ENCODE measurements at places on chromosomes 12 and 14.

- peak; percentile 99 for DNase-seq
Measured at GRCh38 chr12:27523642-27524493, at the start of gene PPFIBP1. TSS of gene PPFIBP1 (plus strand) at chr12:27524206. CDS start at chr12:27633397, 109,191 bp downstream.

DNA sequence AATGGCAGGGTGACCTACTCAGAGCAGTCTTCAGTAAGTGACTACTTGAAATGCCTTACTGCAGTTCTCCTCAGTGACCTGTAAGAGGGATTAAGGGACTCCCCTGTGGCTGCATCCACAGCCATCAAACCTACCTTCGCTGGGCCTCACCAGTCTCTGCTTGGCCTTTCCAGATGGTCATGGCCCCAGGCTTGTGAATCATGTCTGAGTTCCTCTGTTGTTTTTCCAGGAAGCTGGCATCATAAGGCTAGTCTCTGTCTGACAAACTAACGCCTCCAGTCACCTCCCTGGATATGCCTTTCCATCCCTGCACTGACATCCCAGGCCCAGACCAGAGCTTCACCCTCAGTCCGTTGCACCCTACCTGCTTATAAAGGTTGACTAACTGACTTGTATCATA is 14.0 kb downstream of the RNASE2 start:
- DNase-seq = no peak

DNA sequence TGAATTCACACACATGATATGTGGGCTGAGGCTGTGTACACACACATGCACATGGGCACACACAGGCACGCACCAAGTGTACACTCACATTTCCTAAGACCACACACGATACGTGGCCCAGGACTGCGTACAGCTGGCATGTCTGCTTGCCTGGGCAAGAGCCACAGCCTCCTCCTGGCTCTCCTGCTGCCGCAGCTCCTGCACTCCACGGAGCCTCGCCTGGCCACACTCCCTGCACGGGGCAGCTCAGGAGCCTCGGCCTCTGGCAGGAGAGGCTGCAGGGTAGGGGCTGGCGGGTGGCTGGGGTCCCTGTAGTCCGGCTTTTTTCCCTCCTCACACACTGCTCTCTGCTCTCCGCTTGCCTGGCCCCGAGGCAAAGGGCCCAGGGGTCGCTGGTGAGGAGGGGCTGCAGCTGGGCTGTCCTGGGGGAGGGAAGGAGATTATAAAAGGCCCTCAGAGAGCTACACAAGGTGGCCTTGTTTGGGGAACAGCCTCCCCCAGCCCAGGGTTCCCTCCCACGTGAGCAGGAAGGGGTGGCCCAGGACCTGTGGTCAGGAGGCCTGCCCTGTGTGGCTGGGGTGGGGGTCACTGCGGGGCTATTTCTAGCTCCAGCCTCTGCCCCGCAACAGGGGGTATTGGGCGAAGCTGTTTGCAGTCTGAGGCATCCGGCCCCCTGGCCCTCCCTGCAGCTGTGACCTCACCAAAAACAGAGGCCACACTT is 89.0 kb upstream of the SFSWAP start:
- no peak for DNase-seq

GRCh38 chr12:131060011-131060703 is 106.5 kb downstream of the ADGRD1 start:
- DNase-seq = no peak

DNA sequence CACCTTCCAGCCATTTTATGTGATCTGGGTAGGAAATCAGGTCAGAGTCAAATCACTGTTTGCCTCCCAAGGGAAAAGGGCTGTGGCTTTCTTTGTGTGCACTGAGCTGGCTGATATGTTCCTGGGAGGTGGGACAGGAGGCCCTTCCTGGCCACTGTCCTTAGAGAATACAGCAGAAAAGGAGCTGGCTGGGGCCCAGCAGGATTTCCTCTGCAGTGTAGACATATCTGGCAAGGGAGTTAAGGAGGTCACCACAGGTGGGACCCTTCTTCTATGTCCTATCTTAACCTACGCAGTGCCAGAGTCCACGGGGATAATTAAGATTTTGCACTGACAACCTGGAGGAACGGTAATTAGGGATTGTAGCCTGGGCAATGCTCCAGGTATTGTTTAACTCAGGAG is 145.3 kb downstream of the NTF3 start:
- no peak for DNase-seq

DNA sequence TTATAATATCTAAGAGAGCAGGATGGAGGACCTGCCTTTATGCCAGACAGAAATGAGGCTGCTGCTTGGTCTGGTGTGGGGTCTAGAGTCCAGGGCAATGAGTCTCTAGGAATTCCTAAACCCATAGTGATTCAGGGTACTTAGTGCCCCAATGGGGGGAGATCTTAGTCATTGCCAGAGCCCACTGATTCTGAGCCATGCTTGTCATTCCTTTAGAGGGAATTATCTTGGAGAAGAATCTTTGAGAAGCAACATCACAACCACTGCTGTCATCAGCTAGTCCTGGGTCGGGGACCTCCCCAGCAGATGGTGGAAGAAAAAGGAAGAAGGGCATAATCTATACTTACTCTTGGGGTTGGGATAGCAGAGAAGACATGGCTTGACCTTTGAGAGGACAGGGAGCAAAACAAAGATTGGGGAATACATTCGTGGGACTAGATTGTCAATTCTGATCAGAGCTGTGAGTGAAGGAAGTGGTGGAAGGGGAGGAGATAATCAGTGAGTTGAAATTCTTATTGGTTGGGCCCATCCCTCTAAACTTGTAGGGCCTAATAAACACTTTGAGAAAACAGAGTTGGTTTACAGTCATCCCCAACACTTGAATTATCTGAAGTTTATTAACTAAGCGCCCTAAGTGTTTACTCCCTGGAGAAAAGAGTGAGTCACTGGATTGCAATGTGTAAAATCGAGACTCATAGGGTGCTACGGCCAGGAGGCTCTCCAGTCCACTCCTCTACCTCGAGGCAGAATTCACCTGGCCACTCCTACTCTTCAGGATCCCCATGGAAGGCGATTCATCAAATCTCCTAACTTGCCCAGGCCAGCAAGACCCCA is 3.0 kb upstream of the KRT3 start:
- DNase-seq = peak; percentile 25

- DNase-seq = peak; percentile 60
Measured at GRCh38 chr14:68598621-68599447, 194.0 kb downstream of the ZFP36L1 start.

- no peak for DNase-seq
Measured at GRCh38 chr14:104726600-104727451, 2.8 kb downstream of the ADSS1 start.

DNA sequence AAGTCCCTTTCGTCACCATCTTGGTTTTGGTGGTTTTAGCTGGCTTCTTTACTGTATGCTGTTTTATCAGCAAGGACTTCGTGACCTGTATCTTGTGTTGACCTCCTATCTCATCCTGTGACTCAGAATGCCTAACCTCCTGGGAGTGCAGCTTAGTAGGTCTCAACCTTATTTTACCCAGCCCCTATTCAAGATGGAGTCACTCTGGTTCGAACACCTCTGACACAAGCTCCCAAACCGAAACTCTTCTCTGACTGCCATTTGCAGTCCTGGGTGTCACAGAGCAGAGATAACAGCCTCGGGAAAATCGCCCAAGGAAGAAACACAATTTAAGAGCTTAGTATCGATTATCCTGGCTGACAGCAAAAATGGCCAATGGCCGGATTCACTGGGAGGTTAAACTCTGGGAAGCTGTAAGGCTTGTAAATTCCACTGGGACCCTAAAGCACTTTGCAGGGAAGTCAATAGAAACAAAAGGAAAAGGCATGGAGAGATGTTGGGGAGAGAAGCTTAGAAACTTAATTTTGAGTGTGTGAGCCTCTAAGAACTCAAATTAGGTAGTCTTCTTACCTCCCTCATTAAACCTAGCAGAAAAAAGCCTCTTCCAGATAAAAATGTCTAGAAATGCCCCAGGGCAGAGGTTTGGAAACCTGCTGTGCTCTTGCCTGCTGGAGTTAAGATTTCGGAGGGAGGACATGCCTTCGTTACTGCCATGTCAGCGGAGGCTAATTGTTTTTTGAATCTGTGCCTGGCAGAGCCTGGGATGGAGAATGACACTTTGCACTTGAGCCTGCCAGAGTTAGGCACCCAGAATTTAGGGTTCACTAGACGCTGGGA is 56.5 kb upstream of the RPH3A start:
- DNase-seq = no peak

- no peak for DNase-seq
Measured at GRCh38 chr12:118982302-118982701, 961 bp downstream of the SRRM4 start.

- DNase-seq = no peak
Measured at GRCh38 chr14:70785556-70785955, 23.8 kb downstream of the MAP3K9 start.

DNA sequence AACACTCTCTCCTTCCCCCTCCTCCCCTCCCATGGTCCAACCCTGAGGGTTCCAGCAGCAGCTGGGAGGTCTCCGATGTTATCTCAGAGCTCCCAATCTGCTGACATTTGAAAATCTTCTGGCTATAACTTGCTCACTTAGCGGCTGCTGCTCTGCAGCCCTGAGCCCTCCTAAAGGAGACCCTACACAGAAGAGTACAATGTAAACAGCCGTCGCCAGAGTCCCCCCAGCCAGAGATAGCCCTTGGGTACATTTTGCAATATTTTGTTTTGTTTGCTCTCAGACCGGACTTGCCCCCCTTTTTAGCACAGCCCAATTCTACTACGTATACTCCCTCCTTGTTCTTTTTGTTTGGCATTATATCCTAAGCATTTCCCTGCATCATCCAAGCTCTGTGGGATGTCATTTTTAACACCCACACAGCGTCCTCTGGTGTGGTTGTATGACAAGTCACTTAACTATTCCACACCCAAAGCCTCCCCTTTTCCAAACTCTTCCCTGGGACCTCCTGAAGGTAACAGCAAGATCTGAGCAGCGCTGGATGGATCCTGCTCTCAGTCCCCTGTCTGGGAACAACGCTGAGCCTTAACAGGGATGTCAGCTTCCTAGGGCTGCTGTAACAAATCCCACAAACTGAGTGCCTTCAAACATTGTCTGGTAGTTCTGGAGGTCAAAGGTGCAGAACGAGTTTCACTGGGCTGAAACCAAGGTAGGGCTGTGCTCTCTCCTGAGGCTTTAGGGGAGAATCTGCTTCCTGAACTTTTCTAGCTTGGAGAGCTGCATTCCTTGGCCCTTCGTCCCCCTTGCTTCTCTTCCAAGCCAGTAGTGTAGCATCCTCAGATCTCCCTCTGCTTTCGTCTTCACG is 25.3 kb upstream of the TCL1B start:
- DNase-seq = no peak

GRCh38 chr12:104263580-104264358 is 39.8 kb upstream of the EID3 start:
- peak; percentile 54 for DNase-seq

DNA sequence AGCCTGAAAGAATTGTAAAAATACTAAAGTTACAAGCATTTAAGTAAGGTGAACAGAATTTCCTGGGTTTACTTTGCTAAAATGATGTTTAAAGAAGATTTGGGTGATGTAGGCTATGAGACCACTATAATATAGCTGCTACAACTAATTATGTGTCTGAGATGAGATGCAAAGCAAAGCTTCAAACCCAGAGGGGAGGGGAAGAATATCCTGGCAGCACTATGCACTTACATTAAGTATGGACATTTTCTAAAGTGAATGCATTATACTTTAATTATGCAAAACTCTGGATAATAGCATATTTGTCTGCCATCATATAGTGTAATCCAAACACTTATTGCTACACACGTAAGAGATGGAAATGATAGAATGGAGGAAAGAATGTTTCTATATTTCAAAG is 1003.7 kb downstream of the GALC start:
- DNase-seq = no peak

DNA sequence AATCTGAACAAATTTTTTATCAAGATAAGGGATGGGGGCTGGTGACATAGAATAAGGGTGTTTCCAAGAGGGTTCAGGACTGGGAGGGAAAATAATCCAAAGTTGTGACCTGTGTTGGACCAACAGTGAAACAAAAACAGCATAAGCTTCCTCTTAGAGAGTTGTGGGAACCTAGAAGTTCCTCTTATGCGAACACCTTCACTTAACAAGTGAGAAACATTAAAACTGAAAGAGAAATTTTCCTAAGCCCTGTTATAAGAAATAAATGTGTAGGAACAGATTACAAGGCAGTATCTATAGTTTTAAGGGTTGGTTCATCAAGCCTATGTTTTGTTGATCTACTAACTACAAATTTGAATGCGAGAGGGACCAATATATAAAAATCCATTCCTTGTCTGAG is 58.4 kb downstream of the LLPH start:
- no peak for DNase-seq

DNA sequence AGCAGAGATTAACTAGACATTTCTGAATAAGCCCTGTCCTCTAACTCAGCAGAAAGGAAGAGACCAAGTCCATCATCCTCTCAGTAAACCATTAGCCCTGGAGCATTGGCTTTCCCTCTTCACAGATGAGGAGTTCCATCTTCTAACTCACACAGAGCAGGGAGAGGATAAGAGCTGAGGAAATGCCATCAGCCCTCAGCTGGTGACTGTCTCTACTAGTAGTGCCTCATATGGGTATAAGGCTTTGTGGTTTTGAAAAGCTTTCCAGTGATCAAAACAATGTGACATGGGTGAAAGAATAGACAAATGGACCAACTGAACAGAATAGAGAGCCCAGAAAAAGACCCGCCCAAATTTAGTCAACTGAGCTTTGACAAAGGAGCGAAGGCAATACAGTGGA is 197.2 kb upstream of the NUDT4 start:
- no peak for DNase-seq

DNA sequence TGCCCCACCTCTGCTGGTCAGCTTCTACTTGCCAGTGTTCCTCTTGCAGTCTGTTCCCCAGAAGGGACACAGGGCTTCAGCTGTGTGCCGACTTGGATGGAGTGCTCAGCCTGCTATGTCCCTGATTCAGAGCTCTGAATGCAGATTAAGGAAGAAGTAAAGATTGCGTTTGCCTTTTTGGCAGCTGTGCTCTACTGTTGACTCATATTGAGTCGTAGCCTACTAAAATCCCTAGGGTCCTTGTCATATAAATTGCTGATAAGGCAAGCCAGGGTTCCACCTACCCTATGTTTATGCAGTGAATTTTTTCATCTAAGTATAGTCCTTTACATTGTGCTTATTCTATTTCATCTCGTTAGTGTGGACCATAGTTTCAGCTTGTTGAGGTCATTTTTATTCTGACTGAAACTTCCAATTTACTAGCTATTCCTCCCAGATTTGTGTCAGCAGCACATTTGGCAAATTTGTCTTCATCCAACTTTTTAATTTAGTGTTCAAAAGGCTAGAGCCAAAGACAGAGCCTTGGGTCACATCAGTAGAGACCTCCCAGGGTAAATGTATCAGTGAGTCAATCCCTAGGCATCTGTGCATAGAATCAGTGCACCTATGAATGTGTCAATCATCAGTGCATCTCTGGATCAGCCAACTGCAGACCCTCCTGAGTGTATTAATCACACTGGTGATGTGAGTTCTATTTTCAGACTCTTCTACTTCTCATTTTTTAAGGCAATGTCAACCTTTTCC is 31.9 kb downstream of the CACNA1C start:
- peak; percentile 80 for DNase-seq

DNA sequence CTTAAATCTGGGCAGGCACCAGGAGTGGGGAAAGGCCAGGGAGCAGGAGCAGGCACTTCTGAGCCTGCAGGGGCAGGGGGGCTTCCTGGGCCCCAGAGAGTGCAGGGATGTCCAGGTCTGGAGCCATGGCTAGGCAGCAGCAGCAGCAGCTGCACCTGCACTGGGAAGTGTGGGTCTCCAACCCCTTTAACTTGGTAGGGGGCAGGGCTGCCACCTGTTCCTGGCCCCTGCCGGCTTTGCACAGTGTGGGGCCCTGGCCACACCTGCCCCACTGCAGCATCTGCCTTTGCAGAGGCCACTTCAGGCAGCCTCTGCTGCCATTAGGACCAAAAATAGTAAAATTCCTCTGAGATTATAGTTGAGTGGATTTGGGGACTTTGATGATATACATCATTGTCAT is 138.5 kb downstream of the SLC16A7 start:
- no peak for DNase-seq

Data from AG08395 (cell line).